Dermis blood vessel endothelial cell (primary cell): ENCODE measurements at places on chromosomes 11 and 22. TPM values are rescaled to one million over a fixed set of nuclear protein-coding genes. Genes with fewer than 3 reads are reported as not detected.
A peak's percentile ranks its signal among the peaks of the same experiment; 100 is the strongest.

GRCh38 chr11:68146010-68146540 is 24.9 kb upstream of the CHKA start:
- DNase-seq = peak; percentile 65

DNA sequence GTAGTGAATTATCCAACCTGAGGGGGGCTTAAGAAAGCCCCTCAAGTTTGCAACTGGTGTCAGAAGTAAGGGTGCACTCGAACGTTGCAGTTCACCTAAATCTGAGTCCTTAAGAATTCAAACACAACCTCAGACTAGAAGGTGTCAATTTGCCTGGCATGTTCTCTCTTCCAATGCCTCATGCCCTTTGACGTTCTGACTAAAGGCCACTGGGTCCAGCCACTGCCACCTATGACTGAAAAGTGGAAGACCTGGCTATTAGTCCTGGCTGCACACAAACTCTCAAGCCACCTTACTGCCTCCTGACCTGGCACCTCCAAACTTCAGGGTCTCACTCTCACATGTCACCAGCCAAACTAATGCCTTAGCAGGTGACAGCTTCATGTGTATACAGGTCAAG is 8.0 kb downstream of the APOL4 start:
- DNase-seq = no peak

- DNase-seq = peak; percentile 81
These were observed 23.4 kb downstream of the PANX1 start for GRCh38 chr11:94151903-94152677.

- DNase-seq = no peak
These were observed 47.8 kb upstream of the BMAL1 start for GRCh38 chr11:13229711-13230318.

GRCh38 chr11:21806947-21807346 is 385.9 kb upstream of the ANO5 start:
- DNase-seq = no peak

- no peak for DNase-seq
These were observed 27.0 kb upstream of the HIKESHI start for GRCh38 chr11:86274999-86275398.

GRCh38 chr11:76810151-76810853 is 27.1 kb downstream of the TSKU start:
- peak; percentile 76 for DNase-seq

GRCh38 chr11:2892215-2892966 is 6.8 kb upstream of the CDKN1C start:
- peak; percentile 69 for DNase-seq

DNA sequence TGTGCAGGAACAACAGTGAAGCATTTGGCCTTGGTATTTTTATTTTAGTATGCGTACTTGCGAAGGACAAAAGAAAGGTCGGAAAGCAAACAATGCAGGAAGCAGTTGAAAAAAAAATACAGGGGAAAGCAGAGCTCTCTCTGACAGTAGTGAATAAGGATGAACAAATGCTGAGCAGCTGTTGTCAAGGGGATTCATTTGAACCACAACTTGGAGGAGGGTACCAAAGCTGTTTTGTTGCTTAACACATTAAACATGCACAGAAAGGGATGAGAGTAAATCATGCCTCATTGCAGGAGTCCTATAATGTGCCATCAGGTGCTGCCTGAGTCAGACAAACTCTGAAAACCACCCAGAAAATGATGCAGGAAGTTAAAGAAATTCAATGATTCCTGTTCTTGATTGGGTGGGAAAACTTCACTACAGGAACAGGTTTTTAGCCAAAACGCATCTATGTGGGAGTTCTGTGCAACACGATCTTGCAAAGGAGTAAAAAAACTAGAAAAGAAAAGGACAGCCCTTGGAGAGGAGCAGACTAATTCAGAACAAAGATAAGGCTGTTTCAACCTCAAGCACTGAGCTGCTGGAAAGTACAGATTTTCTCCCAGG is 2113.5 kb downstream of the LRRC4C start:
- no peak for DNase-seq

DNA sequence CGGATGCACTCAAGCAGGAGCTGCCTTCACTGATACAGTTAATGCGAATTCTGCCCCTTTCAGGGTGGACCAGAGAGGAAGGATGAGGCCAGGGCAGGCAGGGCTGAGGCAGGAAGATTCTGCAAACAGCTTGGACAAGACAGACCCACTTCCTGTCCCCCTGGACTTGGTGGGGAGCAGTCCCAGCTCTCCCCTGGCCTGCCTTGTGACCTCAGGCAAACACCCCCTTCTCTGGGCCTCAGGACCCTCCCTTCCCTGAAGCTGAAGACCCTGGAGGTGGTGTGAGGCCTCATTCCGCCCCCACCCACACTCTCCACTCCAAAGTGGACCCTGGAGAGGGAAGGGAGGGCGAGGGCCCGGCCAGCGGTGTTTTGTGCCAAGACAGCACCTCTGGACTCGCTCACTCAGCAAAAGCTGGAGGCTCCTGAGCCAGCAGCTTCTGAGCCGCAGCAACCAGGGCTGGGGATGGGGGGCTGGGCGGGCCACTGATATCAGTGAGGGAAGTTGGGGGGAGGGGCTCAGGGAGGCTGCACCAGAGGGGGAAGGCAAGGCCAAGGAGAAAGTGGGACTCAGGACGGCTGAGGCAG is 8.5 kb downstream of the RAB3IL1 start:
- DNase-seq = no peak

DNA sequence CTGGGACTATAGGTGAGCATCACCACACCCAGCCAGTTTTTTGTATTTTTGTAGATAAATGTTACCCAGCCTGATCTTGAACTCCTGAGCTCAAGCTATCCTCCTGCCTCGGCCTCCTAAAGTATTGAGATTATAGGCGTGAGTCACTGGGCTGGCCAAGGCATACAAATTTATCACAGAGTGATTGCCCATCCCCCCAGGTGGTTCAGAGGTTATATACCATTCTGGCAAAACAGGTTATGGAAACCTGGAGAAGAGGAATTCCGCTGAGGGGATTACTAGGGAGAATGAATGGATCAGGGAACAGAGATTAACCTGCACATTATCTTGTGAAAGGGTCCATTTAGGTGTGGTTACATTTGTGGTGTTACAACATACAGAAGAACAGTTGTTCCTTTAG is 8.1 kb downstream of the ATG13 start:
- DNase-seq = no peak

Gene BEST1
- 0.05 TPM in 1 of 2 replicates, not detected in the other for total RNA-seq

Gene TSGA10IP
- not detected in 2 replicates for total RNA-seq

Gene FXYD2
- 0.74 and 4.6 TPM in 2 replicates for total RNA-seq

Gene BARX2
- total RNA-seq = not detected in 2 replicates

Gene FAT3
- total RNA-seq = 0.17 and 0.37 TPM in 2 replicates

Gene CCDC188
- 9.4 and 11.1 TPM in 2 replicates for total RNA-seq

Gene OR4A16
- not detected in 2 replicates for total RNA-seq
